ENCODE measurements at places on chromosomes 1 and 21.

- H3K27me3 ChIP-seq: no peaks in the 10 kb centered on the region
- H3K36me3 ChIP-seq: peaks cover 60% of the 10 kb centered on the region
- no peak overlapping the region for H3K4me3 ChIP-seq
- H3K4me1 ChIP-seq: peaks cover 24% of the 10 kb centered on the region
- DNase-seq: no peak
These were observed 39.8 kb downstream of the DIP2A start for GRCh38 chr21:46498335-46499050.

GRCh38 chr1:24457866-24458265 lies 42.3 kb downstream of the NIPAL3 start:
- DNase-seq: no peak
- H3K4me1 ChIP-seq: peaks cover 3% of the 10 kb centered on the region
- H3K27me3 ChIP-seq: no peaks in the 10 kb centered on the region
- H3K36me3 ChIP-seq: peaks cover 77% of the 10 kb centered on the region
- no peak overlapping the region for H3K27ac ChIP-seq

DNA sequence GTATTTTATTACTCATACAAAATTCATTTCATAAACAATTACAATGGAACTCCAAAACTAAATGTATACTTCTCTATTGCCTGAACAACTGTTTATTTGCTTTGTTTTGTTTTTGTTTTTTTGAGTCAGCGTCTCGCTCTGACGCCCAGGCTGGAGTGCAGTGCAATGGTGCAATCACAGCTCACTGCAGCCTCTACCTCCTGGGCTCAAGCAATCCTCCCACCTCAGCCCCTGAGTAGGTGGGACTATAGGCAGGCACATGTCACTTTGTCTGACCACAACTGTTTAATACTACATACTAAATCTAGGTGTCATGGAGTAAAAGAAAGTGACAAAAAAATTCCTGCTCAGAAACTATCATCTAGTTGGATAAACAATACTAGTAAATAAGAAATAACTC lies 49.3 kb downstream of the RAB3GAP2 start:
- H3K4me1 ChIP-seq: peaks cover 2% of the 10 kb centered on the region
- H3K4me3 ChIP-seq: no peak overlapping the region
- H3K27ac ChIP-seq: no peak overlapping the region
- no peak for DNase-seq
- no peaks in the 10 kb centered on the region for H3K27me3 ChIP-seq

GRCh38 chr1:1873186-1873585 lies 17.7 kb downstream of the GNB1 start:
- peaks cover 41% of the 10 kb centered on the region for H3K4me1 ChIP-seq
- no peaks in the 10 kb centered on the region for H3K27me3 ChIP-seq
- no peak overlapping the region for H3K27ac ChIP-seq
- H3K36me3 ChIP-seq: peaks cover 64% of the 10 kb centered on the region
- H3K4me3 ChIP-seq: no peak overlapping the region
- no peak for DNase-seq

- no peaks in the 10 kb centered on the region for H3K27me3 ChIP-seq
- no peak overlapping the region for H3K4me3 ChIP-seq
- H3K4me1 ChIP-seq: peaks cover 30% of the 10 kb centered on the region
- no peak for DNase-seq
- no peaks in the 10 kb centered on the region for H3K36me3 ChIP-seq
These were observed 5.1 kb upstream of the ARNT start for GRCh38 chr1:150881331-150882070.

GRCh38 chr1:78274814-78275213 lies 216.0 kb upstream of the PTGFR start:
- peaks cover 3% of the 10 kb centered on the region for H3K4me1 ChIP-seq
- H3K27ac ChIP-seq: no peak overlapping the region
- DNase-seq: no peak
- no peak overlapping the region for H3K4me3 ChIP-seq

All from activated T-helper 2 cell treated with anti-CD3 and anti-CD28 coated beads, Interferon-gamma antibody, Interleukin-2, Interleukin-4, amounts not matched to agents 10 μg/mL and 5 μg/mL and 100 μg/mL, durations not matched to agents 14 hours and 24 hours and 36 hours (primary cell).